Renal cortical epithelial cell (primary cell): ENCODE measurements at places on chromosomes 16 and 17. TPM values are rescaled to one million over a fixed set of nuclear protein-coding genes. Genes with fewer than 3 reads are reported as not detected.

GRCh38 chr16:50178491-50178941, 25.4 kb downstream of the TENT4B start:
- no peak for DNase-seq

GRCh38 chr17:80316431-80316830, 55.8 kb downstream of the RNF213 start:
- no peak for DNase-seq

DNA sequence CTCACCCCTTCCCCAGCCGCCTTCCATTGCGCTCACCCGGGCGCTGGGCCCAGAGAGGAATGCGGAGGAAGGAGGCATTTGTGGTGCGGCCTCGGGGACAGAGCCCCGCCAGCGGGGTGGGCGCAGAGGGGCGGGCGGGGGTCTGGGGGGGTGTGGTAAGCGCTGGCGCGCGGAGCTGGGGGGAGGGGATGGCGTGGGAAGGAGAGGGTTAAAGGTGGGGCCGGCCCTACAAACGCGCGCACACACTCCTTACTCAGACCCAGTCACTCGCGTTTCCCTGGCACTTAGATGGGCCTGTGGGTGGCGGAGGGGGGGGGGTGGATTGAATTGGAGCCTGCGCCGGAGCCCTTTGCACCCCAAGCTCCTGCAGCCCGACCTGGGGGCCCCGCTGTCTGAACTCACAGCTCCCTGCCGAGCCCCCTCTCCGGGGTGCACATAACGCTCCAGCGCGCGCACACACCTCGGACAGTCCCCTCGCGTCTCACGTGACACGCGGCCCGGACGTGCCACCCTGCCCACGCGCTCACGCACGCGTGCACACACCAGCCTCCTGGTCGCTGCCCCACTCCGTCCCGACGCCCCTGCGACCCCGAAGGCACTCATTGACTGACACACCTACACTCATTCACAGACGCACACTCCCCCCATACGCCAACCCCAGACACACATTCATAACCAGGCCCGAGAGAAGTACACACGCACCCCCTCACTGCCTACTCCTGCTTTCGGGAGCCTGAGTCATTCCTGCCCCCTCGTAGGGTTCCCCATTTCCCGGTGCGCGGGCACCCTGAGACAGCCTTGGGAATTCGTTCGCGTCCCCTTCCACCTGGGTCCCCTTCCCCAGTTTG, 844 bp downstream of the TBKBP1 start:
- DNase-seq, result no peak

ZSCAN32 gene
- total RNA-seq, result 20.5 and 20.7 TPM in 2 replicates

CDK5R1 gene
- total RNA-seq, result 2.6 TPM in 2 replicates

DNA sequence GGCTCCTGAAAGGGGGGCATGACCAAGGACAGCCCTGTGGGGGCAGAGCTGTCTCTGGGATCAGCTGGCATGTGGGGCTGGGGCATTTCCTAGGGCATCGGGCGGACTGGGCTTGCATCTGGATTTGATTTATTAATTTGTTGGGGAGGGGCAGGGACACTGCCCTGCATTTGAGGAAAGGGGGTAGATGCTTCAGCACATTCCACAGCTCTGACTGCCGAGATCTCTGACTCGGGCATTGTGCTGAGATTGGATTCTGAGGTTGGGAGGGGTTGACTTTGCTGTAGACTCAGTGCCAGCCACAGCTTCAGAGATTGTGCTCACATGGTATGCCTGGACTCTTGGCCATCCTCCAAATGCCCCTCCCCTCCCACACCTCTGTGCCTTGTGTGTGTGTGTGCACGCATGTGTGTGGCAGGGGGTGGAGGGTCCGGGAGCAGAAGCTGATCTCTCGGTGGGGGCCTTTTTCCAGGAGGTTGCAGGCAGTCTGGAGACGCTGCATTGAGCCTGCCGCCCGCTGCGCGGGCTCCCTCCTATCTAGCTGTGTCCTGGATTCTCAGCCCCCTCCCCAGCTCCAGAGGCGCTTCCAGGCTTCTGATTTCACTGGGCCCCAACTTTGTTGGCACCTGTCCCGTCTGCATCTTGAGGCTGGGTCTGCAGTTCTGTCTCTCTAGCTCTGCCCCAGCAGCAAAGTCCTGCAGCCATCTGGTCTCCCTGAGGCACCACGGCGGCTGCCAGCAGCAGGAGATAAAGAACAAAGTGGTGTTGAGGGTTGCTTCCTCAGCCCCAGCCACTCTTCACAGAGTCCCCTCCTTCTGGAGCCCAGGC, 14.9 kb downstream of the IGFBP4 start:
- peak; percentile 68 for DNase-seq

SLFN11 gene
- total RNA-seq, result 6.0 and 8.2 TPM in 2 replicates

GRCh38 chr16:11248133-11248532, 7.9 kb downstream of the SOCS1 start:
- DNase-seq, result no peak

FN3K gene
- 3.6 and 16.8 TPM in 2 replicates for total RNA-seq

DNA sequence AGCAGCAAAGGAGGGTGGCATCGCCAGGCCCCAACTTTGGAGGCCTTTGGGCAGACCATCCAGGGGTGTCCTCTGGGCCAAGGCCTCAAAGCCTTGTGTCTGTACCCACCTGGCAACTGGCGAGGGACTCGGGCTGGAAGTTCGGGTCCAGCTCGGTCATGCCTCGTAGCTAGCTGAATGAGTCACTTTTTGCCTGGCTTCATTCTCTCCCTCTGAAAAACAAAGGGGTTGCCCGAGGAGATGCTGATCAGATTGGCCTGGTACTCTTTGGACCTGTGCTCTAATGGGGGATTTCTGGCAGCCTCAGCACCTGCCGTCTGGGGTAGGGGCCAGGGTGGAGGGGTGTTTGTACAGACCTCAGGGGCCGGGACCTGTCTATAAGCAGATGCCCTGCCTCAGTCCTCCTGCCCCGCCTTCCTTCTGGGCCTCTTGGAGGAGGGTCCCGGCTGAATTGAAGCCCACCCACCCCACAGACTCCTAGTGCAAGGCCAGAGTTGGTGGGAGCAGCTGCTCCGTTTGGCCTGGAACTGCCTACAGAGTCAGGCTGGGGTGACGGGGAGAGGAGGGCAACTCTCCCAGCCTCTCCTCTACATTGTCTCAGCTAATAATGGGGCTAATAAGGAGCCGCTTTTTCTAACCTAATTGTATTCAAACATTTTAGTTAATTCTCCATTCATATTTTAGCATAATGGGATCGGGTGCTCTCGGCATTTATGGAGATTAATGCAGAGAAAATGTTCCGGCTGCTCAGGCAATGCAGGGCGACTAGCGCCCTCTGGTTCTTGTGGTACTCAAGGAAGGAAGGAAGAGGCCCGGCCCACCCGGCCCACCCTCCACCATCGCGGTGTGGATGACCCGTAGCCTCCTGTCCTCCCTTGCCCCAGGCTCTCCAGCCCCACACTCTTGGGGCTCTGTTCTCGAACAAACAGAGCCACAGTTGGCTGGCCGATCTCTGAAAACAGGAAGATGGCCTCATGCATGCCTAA, 21.4 kb upstream of the ABCC3 start:
- DNase-seq, result peak; percentile 41

CACNA1H gene
- 1.0 and 36.2 TPM in 2 replicates for total RNA-seq

NPIPB13 gene
- 0.52 and 1.4 TPM in 2 replicates for total RNA-seq

GRCh38 chr17:37417852-37418251, 11.2 kb downstream of the TADA2A start:
- peak; percentile 45 for DNase-seq

DNA sequence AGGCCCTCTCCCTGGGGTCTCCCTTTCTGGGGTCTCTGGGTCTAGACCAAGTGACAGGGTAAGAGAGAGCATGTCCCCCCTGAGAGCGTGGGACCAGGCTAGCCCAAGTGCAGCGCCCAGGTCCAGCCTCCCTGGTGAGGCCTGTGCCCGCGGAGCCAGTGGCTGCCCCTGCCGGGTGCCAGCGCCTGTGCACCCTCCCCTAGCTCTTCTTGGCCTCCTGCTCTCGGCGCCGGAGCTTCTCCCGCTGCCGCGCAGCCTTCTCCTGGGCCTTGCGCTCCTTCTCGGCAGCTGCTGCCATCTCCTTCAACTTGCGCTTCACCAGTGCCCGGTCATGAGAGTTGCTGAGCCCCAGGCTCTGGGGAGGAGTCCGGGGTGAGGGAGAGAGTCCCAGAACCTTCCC, 17.3 kb downstream of the SAMD14 start:
- DNase-seq, result no peak

DNA sequence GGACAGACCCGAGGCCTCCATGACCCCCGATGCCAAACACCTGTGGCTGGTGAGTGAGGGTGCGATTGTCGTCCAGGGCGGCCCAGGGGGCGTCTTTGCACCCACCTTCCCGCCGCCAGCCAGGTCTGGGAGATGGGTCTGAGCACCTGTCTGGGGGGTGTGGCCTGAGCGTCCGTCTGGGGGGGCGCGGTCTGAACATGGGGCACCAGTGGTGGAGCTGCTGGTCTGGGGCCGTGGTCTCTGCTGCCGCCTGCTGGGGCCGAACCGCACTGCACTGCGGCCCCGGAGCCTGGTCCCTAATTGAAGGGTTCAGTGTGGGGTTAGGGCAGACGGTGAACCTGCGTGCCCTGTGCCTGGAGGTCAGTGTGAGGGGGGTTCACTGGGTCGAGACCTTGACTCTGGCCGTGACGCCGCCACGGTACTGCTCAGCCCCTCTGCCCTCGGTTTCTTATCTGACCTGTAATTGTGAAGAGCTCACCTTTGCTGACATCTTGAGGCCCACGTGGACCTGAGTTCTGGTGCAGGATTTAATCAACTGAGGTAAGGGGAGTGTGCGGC, 12.6 kb upstream of the TCF25 start:
- DNase-seq, result no peak

DNA sequence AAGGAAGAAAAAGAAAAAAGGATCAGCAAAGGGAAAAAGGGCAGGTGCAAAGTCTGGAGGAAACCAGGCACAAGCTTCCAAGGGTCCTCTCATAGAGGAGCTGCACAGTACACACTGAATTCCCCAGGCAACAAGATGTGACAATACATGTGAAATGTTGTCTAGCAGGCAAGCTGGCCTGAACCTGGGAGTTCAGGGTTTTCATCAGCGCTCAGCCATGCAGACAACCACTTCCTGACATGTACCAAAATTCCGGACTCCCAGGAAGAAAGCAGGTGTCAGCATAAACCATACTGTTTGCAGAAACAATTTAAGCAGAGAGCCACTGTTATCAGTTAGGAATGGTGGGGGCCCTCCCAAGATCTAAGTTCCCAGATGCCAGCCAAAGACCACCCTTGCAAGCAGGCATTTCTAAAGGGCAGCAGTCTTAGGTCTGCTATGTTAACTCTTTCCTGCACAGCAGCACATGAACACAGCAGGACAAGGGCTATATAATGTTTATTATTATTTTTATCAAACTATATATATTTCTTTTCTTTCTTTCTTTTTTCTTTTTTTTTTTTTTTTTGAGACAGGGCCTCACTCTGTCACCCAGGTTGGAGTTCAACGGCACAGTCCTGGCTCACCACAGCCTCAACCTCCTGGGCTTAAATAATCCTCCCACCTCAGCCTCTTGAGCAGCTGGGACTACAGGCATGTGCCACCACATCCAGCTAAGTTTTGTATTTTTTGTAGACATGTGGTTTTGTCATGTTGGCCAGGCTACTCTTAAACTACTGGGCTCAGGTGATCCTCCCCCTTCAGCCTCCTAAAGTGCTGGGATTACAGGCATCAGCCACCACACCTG, 10.1 kb downstream of the TK2 start:
- DNase-seq, result peak; percentile 94

HIGD1B gene
- total RNA-seq, result not detected in 2 replicates

KRT32 gene
- not detected in 2 replicates for total RNA-seq

PDIA2 gene
- total RNA-seq, result not detected in 2 replicates

DNA sequence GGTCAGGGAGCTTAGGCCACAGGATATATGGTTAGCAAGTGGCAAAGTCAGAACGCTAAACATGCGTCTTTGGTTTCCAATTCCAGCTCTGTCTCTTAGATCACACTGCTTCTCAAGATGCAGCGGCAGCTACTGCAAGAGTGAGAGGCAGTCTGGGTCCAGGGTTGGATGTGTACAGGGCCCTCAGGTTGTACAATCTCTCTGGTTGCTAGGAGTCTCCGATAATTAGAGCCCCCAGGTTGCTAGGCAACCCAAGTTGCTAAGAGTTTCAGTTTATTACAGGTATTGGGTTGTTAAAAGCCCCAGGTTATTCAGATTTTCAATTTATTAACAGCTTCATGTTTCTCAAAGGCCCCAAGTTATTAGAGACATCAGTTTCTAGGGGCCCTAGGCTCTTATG, 15.5 kb upstream of the SPACA3 start:
- no peak for DNase-seq

DNA sequence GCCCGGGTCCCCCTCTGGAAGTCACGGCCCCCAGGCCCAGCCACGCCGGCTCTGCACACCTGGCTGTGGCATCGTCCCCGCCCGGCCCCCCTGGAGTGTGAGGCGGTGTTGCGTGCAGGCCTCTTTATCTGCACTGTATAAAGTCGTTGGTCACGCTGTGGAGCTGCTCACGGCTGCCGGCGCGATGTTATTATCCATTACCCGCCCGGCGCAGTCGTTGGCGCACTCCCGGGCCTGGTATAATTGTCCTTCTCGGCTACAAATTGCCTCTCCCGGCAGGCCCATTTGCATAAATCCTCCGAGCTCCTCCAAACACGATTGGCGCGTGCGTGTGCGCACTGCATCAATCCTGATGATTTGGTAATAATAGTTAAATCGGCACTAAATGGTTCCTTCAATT, 57.8 kb downstream of the BAHCC1 start:
- DNase-seq, result no peak

- no peak for DNase-seq
Measured at GRCh38 chr16:13959626-13960025, 39.7 kb downstream of the ERCC4 start.
